CD4-positive, alpha-beta T cell (primary cell): ENCODE measurements at places on chromosomes 11 and 22.

DNA sequence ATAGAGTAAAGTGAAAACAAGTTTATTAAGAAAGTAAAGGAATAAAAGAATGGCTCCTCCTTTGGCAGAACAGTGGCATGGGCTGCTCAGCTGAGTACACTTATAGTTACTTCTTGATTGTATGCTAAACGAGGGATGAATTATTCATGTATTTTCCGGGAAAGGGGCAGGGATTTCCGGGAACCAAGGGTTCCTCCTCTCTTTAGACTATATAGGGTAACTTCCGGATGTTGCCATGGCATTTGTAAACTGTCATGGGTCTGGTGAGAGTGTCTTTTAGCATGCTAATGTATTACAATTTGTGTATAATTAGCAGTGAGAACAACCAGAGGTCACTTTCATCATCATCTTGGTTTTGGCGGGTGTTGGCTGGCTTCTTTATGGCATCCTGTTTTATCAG, 23.5 kb upstream of the SPTY2D1 start:
- DNase-seq = no peak

GRCh38 chr11:128707681-128708080, 13.8 kb downstream of the FLI1 start:
- no peak for DNase-seq

GRCh38 chr11:67644042-67644441, 4.5 kb upstream of the TBX10 start:
- DNase-seq = no peak

- DNase-seq = no peak
Observed at GRCh38 chr11:29243616-29244015, 773.2 kb downstream of the KCNA4 start.

GRCh38 chr11:27075192-27075591, 34.6 kb downstream of the BBOX1 start:
- DNase-seq = no peak

- peak; percentile 8 for DNase-seq
Observed at GRCh38 chr11:67056267-67057204, at the start of gene RHOD. Gene RHOD (plus strand): TSS chr11:67056847. CDS start chr11:67056903, 56 bp downstream.

GRCh38 chr22:17724678-17725499, 49.4 kb downstream of the BID start:
- no peak for DNase-seq

- no peak for DNase-seq
Observed at GRCh38 chr11:105573091-105573490, 36.8 kb upstream of the GRIA4 start.

DNA sequence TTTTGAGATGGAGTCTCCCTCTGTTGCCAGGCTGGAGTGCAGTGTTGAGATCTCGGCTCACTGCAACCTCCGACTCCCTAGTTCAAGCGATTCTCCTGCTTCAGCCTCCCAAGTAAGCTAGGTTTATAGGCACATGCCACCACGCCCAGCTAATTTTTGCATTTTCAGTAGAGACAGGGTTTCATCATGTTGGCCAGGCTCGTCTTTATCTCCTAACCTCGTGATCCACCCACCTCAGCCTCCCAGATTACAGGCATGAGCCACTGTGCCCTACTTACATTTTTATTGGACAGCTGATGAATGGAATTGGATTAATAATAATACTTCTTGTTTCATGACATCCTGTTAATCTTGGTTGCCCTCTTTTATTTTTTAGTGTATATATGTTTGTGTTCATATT, 3.0 kb upstream of the MRGPRD start:
- no peak for DNase-seq

DNA sequence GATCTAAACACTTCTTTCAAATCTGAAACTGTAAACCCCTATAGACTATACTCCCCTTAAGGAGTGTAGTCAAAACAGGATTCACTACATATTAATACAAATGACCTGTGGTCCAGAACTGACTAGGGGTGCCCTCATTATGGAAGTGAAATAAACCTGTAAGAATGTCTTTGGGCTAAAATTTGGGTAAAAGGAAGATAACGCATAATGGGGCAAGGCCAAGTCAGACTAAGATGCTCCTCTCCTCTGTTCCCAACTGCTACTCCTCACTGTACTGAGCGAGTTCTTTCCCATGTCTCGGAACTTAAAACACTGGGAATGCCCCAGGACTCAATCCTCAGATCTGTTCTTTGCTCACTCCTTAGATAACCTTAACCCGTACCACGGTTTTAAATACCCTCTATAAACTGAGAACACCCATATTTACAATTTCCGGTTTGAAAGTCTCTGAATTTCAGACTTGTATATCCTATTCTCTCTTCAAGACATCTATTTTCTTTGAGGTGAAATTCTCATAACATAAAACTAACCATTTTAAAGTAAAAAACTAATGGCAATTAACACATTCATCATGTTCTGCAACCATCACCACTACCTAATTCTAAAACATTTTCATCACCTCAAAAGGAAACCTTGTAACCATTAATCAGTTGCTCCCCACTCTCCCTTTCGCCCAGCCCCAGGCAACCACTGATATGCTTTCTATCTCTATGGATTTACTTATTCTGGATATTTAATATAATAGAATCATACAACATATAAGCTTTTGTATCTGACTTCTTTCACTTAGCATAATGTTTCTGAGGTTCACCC, 4.0 kb downstream of the THAP12 start:
- no peak for DNase-seq

DNA sequence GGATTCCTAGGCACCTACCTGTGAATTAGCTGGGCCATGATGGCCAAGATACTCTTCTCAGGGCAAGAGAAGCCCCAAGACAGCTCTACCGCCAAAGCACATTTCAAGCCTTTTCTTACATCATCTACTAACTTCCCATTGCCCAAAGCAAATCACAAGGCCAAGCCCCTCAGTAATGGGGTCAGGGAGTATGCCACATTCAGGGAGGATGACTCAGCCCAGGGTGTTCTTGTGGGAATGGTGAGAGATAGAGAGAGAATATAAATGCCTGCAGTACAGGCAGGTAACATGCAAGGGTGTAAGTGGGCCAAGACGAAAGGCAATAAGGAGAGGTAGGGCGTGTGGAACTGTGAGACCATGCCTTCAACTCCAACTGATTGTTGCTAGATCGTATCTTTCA, 162.5 kb upstream of the ISX start:
- no peak for DNase-seq

DNA sequence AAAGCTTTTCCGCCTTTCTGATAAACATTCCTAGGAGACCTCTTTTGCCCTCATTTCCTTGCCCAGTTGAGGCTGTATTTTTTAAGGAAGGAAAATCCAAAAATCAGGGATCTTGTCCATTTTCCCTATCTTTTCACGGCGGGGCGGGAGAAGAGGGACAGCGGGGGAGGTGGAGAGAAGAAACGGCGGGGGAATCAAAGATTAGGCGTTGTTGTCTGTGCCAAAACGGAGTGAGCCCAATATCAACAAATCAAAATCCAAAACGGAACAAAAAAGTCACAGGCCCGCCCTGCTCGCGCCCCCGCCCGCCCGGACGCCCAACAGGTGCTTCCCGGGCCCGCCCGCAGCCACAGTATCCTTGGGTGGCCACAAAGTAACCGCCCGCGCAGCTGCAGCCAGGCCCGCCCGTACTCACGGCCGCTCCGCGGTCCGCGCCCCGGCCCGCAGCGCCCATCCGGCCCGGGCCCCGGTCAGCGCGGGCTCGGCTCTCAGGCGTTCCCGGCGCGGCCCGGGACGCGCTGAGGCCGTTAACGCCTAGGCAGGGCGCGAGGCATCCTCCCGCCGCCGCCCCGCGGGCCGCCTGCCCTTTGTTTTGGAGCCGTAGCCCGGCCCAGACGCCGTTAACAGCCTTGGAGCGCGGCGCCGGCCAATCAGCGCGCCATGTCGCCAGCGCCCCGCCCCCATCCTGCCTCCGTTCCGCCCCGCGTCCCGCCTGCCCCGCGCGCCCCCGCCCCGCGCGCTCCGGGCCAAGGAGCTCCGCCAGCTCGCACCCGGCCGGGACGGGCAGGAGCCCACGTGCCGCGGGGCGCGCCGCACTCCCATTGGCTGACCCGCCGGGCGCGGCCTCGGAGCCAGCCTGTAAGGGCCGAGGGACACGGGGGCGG, at the start of gene YPEL1:
Gene YPEL1, minus strand, starts transcription at position 595 of the 884 bp plus-strand sequence. CDS start 25,050 bp downstream, outside the sequence.
- peak; percentile 93 for DNase-seq

DNA sequence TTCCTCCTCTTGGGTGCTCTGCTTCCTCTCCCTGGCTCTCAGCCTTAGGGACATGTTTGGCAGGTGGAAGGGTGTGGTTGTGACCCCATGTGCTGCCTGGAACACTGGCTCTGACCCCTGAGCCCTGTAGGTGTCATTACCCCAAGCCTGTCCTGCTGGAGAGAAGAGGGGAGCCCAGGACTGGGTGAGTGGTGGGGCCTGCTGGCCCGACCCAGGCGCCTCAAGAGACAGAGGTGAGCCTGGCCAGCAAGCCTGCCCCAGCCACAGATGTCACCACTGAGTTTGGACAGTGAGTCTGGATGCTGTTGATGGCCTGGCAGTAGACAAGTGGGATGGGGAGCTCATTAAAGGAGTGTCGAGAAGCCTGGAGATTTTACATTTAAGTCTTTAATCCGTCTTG, 1112.2 kb downstream of the BRD1 start:
- no peak for DNase-seq

GRCh38 chr22:49906071-49906798, 12.0 kb downstream of the ALG12 start:
- no peak for DNase-seq

GRCh38 chr11:45224766-45225165, 61.4 kb downstream of the SYT13 start:
- DNase-seq = no peak

- DNase-seq = no peak
Observed at GRCh38 chr22:30568137-30568805, 6.2 kb downstream of the GAL3ST1 start.

DNA sequence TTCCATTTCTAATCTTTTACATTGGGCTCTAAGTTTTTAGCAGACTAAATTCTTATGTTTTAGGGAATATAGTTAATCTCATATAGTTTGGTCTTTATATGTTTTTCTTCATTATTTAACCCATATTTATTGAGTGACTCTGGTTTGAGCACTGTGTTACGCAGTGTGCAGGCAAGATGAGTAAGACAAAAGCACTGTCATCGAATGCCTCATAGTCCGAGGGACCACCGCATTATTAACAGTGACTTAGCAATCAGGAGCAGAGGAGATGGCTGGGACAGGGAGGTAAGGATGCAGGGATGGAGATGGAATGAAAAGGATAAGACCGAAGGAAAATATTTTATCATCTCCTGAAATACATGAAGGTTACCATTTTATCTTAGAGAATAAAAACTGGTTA, 65.2 kb upstream of the CTSC start:
- DNase-seq = no peak

DNA sequence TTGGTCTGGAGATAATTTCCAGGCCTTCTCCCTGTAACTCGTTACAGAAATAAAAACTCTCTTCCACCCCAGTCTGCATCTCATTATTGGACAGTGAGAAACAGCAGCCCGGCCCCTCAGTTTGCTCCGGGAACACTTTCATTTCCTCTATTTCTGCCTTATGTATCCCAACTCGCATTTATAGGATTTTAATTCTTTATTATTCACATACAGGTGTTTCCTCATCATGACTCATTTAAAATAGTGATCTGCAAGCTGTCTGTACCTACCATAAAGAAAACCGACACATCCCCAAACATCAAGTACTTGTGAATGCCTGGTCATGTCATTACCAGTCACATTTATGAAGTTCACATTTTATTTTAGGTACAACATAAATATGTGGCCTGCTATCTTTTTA, 42.8 kb downstream of the PIWIL3 start:
- no peak for DNase-seq

- DNase-seq = no peak
Observed at GRCh38 chr22:48953830-48954229, 873.8 kb downstream of the BRD1 start.

DNA sequence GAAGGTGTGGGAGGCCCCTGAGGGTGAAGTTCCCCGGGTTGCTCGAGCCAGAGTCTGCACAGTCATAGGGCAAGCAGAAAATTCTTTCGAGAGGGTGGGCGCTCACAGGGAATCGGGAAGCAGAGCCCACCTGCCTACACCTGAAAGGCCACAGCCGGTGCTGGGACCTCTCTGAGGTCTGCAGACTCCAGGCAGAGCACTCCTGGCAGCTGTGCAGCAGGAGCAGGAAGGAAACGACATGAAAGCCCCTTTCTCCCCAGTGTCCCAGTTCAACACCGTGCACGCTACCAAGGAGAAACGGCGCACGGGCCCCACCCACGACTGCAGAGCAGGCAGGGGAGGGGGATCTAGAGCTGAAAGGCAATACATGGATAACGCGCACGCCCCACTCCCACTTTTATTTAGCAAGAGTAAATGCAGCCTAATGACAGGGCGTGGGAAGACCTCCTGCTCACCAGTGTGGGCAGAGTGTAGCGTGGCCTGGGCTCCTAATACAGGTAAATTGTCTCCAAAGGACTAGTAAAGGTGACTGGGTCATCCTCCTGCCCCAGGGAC, 13.5 kb downstream of the DHCR7 start:
- DNase-seq = no peak

DNA sequence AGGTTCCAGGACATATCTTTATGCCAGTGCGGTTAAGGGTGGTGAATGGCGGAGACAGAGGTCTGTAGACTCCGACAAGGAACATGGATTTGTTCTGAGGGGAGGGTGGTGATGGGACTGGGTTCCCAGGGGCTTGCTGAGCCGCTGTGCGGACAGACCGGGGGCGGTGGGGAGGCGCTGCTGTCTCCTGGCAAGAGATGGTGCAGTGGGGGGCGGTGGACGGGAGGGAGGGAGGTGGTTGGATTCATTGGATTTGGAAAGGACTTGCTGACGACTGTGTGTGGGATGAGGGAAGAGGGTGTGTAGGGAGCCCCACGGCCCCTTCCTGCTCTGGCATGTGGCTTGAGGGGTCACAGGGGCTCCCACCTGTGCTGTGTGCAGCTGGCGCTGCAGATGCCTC, 43.2 kb downstream of the FLRT1 start:
- no peak for DNase-seq

- no peak for DNase-seq
Observed at GRCh38 chr11:59261150-59261549, 48.4 kb upstream of the MPEG1 start.

DNA sequence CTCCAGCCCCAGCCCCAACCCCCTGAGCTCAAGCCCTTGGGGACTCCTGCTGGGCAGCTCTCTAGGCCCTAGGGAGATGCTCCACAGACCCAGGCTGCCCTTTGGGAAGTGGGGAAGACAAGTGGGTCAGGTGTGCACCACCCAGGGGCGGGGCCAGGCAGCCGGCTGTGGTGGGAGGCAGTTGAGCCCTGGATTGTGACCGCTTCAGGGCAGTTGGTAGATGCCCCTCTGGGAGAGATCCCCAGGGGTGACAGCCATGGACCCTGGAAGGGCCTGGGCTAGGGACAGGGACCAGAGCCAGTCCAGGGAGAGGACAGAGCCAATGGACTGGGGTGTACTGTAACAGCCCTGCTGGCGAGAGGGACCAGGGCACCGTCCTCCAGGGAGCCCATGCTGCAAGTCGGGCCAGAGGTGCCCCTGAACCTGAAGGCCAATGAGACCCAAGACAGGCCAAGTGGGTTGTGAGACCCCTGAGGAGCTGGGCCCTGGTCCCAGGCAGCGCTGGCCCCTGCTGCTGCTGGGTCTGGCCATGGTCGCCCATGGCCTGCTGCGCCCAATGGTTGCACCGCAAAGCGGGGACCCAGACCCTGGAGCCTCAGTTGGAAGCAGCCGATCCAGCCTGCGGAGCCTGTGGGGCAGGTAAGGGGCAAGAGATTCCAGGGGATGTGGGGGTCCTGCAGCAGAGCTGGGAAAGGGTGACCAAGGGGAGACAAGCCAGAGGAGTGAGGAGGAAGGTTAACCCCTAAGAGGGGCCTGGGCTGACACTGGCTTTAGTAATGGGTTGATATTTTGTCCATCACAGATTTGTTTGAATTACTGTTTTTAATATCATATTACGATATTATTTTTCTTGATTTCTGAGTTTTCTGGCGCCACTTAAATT, at the start of gene IGLL5:
Gene IGLL5, plus strand, starts transcription at position 196 of the 883 bp plus-strand sequence. Its CDS starts 238 bp downstream, at position 434.
- DNase-seq = no peak

- no peak for DNase-seq
Observed at GRCh38 chr22:30309951-30310741, 16.6 kb downstream of the TBC1D10A start.
